OCI-M1 (cell line): ENCODE measurements at places on chromosomes 6 and 20.

- DNase-seq, result no peak
These were observed 267.4 kb upstream of the CDH4 start for GRCh38 chr20:60984666-60985065.

GRCh38 chr6:157400676-157401075 lies 19.7 kb downstream of the ZDHHC14 start:
- no peak for DNase-seq

DNA sequence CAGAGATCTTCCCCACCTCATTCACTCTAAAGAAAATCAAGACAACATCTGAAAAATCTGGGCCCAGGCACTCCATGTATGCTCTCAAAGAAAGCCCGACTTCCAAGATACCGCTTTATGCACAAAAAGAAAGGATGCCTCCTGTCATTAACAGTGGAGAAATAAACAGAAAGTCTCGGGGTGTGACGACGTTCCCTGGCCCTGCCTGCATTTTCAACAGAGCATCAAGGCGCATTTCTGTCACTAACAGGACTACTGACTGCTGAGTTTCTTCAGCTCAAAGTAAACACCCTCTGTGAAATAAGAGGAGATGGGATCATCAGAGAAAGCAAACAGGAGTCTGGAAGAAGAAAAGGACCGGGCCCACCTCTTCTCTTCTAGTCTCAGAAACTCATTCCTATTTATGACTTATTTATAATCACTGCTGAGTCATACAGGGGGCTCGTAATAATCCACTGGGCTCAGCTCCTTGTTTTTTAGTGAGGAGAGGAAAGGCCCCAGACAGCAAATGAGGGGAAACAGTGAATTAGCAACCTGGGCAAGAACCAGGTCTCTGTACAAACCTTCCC lies 99.7 kb downstream of the ZMYND8 start:
- DNase-seq, result no peak

- no peak for DNase-seq
These were observed 353.1 kb upstream of the TSHZ2 start for GRCh38 chr20:52619101-52619500.

DNA sequence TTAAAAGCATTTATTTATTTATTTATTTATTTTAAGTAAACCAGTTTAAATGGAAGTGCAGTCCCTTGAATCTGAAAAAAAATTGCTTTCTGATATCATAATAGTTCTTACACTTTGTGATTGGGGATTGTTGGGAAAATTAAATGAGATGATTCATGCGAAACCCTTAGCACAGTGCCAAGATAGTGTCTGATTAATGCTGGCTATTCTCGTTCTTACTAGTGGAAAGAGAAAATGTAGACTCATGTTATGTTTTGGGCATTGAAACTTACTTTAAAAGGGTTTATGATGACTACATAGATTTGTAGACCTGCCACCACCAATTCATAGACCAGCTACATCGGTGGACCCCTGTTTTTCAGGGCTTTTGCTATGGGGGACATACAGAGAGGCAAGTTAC lies 229.2 kb upstream of the ZFP64 start:
- no peak for DNase-seq

- no peak for DNase-seq
These were observed 301.1 kb upstream of the SASH1 start for GRCh38 chr6:148041546-148041945.

DNA sequence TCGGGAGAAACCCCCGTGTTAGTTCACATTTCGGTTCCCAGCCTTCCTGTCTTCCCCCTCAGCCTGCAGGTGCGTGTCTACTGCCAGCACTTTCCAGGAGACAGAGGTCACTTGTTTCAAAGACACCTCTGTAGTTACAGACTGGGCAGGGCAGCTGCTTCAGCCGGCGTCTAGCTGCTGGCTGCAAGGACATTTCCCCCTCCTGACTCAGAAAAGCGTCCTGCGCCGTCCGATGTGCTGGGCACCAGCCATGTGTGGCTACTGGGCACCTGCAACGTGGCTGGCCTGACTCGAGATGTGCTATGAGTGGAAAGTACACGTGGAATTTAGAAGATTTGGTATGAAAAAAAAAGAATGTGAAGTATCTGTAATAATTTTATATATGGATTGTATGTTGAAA lies 37.6 kb downstream of the RRBP1 start:
- no peak for DNase-seq

DNA sequence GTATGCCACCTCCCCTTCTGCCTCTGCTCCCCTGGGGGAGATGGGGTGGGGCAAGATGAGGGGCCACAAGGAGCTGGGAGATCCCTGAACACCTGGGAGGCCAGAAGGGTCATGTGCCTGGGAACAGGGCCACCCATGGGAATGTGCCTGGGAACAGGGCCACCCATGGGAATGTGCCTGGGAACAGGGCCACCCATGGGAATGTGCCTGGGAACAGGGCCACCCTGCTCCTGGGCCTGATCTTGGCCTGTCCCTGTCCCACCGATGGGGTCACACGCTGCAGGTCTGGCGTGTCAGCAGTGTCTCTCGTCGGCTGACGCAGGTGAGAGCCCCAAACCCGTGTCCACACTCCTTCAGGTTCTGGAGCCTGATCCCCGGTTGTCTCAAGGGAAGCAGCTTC lies 4.4 kb downstream of the RGS19 start:
- DNase-seq, result no peak
